ENCODE measurements at places on chromosomes 2 and 18. TPM values are rescaled to one million over a fixed set of nuclear protein-coding genes. Genes with fewer than 3 reads are reported as not detected.

Gene ZSWIM2
- total RNA-seq, result not detected

GRCh38 chr2:46329340-46329739 lies 32.1 kb downstream of the EPAS1 start:
- H3K27me3 ChIP-seq, result no peaks in the 10 kb centered on the region
- DNase-seq, result no peak
- no peak overlapping the region for H3K4me3 ChIP-seq
- peaks cover 7% of the 10 kb centered on the region for H3K4me1 ChIP-seq
- no peaks in the 10 kb centered on the region for H3K36me3 ChIP-seq
- H3K27ac ChIP-seq, result no peak overlapping the region

Gene SLC4A3
- total RNA-seq, result 7.4 TPM

DNA sequence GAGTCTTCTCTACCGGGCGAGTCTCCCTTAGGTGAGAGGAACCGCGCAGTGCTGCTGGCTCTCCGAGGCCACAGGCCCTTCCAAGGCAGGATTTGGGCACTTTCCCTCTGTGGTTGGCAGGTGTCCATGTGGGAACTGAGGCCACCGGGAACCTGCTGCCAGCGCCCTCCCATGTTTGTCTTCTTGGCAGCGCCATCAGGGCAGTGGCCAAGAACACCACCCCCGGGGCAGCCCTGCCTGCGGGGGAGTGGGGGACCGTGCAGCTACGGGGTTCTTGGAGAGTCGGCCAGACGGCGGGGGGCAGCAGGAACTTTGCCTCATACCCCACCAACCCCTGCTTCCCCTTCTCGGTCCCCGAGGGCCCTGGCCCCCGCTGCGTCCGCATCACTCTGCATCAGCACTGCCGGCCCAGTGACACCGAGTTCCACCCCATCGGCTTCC lies 10.0 kb downstream of the CAPN10 start:
- DNase-seq, result no peak
- H3K27me3 ChIP-seq, result no peaks in the 10 kb centered on the region
- H3K4me1 ChIP-seq, result no peaks in the 10 kb centered on the region
- no peak overlapping the region for H3K27ac ChIP-seq
- H3K4me3 ChIP-seq, result no peak overlapping the region

- H3K27ac ChIP-seq, result no peak overlapping the region
- no peaks in the 10 kb centered on the region for H3K27me3 ChIP-seq
- H3K4me1 ChIP-seq, result no peaks in the 10 kb centered on the region
- H3K4me3 ChIP-seq, result no peak overlapping the region
- DNase-seq, result no peak
Measured at GRCh38 chr2:32442020-32442467, 85.2 kb downstream of the BIRC6 start.
